ENCODE measurements at places on chromosomes 1 and 21.
A peak's percentile ranks its signal among the peaks of the same experiment; 100 is the strongest.

- no peak for DNase-seq
Measured at GRCh38 chr21:36115138-36115730, 19.6 kb upstream of the CBR3 start.

DNA sequence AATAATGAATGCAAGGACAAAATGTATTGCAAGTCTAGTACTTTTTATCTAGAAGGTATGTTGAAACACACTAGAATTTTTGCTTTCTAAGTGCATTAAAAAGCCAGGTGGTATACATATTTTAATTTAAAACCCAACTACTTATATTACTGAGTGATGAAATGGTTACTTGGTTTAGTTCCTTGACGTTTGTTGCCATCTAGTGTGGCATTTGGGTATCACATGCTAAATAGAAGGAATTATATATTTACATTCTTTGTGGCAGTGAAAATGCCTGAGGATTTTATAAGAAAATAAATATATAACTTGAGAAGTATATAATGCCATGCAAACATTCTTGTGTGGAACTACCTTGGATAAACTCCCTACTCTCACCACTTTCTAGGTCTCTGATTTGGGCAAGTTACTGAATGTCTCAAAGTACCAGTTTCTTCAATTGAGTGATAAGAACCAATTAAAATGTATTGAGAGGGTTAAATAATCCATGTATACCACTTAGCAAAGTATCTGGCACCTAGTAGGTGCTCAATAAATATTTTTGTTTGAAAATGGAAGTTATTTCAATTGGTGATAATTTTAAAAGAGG, 69.6 kb downstream of the SDCCAG8 start:
- DNase-seq = peak; percentile 62

GRCh38 chr1:66893712-66894111, 30.9 kb downstream of the DNAI4 start:
- DNase-seq = no peak

- DNase-seq = no peak
Measured at GRCh38 chr1:50913954-50914353, 46.1 kb downstream of the FAF1 start.

DNA sequence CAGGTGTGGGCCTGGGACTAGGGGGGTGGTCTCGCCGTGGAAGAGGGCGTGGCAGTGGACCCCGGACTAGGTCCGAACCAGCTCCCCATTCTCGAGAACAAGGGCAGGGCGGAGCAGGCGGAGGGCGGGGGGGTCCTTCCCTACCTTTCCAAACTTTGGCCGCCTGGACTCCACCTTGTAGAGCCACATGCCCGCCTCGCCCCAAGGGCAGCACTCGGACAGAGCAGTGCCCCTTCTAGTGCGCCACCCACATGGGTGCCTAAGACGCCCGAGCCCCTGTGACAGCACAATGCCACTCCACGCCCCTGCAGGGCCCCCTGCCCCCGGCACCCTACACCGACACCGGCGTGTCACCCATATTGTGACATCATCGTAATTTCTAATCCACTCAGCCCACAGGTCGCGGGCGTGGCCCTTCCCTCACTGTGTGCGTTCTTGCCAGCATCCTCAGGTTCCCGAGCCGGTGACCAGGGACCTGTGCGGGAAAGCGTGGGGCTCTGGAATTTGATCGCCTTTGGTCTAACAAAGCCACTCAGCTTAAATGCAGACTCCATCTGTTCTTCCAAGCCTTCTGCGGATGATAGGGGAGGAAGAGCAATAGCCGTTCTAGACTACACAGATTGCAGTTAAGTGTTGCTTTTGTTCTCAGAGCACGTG, 553 bp upstream of the STMN1 start:
- peak; percentile 15 for DNase-seq

DNA sequence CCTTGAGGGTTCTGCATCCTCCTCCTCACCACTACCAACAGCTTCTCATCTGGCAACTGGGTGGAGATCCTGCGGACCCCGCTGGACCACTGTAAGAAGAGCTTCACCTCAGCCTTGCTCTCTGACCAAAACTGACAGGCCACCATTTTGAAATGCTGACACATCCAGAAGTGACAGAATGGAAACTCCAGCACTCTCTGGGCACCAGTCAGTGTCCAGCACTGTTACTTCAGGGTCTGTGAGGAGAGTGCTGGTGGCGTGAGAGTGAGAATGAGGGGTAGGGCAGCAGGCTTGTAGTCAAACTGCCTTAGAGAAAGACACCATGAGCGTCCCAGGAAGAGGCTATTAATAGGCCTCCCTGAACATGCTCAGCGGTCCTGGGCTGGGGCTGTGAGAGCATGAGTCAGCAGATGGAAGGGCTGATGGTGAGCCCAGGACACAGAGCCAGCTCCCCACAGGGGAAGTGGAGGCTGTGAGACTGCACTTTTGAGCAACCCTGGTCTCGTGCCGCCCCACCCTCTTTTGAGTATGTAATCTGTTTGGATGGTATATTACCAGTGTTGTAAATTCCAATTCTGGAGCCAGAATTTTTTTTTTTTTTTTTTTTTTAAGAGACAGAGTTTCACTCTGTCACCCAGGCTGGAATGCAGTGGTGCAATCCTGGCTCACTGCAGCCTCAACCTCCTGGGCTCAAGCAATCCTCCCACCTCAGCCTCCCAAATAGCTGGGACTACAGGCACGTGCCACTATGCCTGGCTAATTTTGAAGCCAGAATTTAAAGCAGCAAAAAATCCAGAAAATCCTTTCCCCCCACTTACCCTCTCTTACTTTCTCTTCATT, 34.4 kb upstream of the SLC30A1 start:
- DNase-seq = no peak

GRCh38 chr1:47709019-47709871, 271.4 kb downstream of the FOXD2 start:
- DNase-seq = no peak

DNA sequence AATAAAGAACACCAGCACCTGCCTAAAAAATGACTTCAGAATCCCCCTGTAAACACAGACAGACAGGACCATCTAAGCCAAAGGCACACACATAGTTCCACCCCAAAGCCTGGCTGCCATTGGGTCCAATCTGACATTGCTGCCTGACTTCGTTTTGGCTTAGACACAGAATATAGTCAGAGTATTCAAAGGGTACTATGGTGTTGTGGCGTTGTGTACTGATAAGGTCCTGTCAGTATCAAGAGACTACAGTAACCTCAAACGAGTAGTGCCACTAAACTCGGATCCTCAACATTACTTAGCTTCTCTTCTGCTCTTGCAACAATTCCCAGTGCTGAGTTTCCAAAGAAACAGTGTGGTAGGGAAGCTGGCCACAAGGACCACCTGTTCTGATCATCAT, 169.3 kb upstream of the NR5A2 start:
- no peak for DNase-seq

- no peak for DNase-seq
Measured at GRCh38 chr1:93611668-93612067, 70.0 kb downstream of the BCAR3 start.

Data from CD4-positive, alpha-beta T cell treated with Interleukin-2 at 100 ng/mL for 4 hours (primary cell).